ENCODE measurements at places on chromosomes 12 and 14.

- H3K27me3 ChIP-seq, result no peaks in the 10 kb centered on the region
- H3K4me1 ChIP-seq, result no peaks in the 10 kb centered on the region
- no peak for DNase-seq
- H3K27ac ChIP-seq, result no peak overlapping the region
Observed at GRCh38 chr14:76446921-76447320, 71.0 kb downstream of the ESRRB start.

GRCh38 chr14:53894456-53894855 is 62.2 kb downstream of the BMP4 start:
- H3K4me3 ChIP-seq, result no peak overlapping the region
- DNase-seq, result no peak
- no peaks in the 10 kb centered on the region for H3K27me3 ChIP-seq
- no peak overlapping the region for H3K27ac ChIP-seq
- H3K36me3 ChIP-seq, result no peaks in the 10 kb centered on the region

DNA sequence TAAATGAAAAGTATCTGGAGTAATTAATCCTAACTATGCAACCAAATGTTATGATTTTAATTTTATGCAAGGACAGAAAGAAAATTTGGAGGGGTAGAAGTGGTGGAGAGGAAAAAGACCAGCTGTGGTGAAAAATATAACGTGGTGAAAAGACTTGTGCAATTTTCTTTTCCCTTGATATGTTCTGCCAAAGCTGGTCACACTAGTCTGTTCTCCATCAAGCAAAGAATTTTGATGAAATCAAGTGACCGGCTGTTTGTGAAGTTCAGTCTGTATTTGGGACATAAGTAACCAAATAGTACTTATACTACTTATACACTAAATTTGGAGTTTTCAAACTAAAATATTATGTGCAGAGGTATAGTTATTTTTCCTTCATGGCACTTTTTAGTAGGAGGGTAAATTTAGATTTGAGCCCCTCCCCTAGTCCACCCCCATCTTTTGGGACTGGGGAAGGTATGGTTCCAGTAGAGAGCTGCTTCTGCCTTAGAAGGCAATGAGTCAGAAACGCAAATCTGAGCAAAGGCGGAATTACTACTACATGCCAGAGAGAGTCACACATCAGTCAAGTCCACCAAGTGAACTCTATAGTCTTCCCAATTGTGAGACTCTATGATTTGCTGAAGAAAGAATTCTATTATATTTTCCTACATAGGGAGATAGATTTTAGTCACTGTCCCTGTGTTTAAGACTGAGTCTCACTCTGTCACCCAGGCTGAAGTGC is 229.7 kb downstream of the SLC25A21 start:
- peaks cover 24% of the 10 kb centered on the region for H3K27me3 ChIP-seq
- no peak overlapping the region for H3K27ac ChIP-seq
- H3K36me3 ChIP-seq, result no peaks in the 10 kb centered on the region
- no peaks in the 10 kb centered on the region for H3K4me1 ChIP-seq
- no peak overlapping the region for H3K4me3 ChIP-seq
- DNase-seq, result no peak

GRCh38 chr14:101657372-101657771 is 96.1 kb downstream of the DIO3 start:
- DNase-seq, result no peak
- no peak overlapping the region for H3K4me3 ChIP-seq
- H3K27me3 ChIP-seq, result peaks cover 19% of the 10 kb centered on the region
- H3K4me1 ChIP-seq, result no peaks in the 10 kb centered on the region
- no peaks in the 10 kb centered on the region for H3K36me3 ChIP-seq
- H3K27ac ChIP-seq, result no peak overlapping the region

- no peak for DNase-seq
- H3K27me3 ChIP-seq, result peaks cover 41% of the 10 kb centered on the region
- no peak overlapping the region for H3K27ac ChIP-seq
- peaks cover 3% of the 10 kb centered on the region for H3K36me3 ChIP-seq
Observed at GRCh38 chr12:70360218-70360617, 5.9 kb upstream of the KCNMB4 start.

GRCh38 chr12:71641390-71641789 is 22.3 kb downstream of the ZFC3H1 start:
- no peaks in the 10 kb centered on the region for H3K4me1 ChIP-seq
- no peak for DNase-seq
- no peaks in the 10 kb centered on the region for H3K27me3 ChIP-seq
- no peak overlapping the region for H3K27ac ChIP-seq
- no peak overlapping the region for H3K4me3 ChIP-seq

DNA sequence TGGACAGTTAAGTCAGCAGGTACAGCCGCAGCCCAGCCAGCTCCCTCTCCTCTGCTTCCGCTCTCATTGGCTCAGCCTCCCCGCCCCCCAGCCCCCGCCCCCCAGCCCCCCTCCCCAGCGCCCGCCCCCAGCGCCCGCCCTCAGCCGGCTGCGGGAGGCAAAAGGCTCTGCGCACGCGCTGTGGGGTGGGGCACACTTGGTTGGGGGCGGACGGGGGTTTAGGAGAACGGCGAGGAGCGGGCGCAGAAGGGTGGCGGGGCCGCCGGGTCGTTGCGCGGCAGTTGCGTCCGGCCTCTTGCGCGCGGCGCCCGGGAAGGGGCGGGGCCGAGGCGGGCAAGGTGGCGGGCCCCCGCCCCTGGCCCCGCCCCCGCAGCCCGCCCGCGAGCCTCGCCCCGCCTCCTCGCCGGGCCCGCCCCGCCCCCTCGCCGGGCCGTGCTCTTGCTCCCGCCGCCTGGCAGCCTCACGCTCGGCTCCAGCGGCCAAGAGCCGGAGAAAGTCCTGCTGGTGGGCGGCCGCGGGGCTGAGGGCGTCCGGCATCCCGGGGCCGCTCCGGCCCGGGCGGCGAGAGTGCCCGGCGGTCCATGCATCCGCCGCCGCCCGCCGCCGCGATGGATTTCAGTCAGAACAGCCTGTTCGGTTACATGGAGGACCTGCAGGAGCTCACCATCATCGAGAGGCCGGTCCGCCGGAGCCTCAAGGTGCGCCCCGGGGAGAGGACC is at the start of gene PPP4R4:
Gene PPP4R4 (plus strand): TSS at position 438 of the 719 bp plus-strand sequence. CDS start 144 bp downstream, at position 582.
- peak within 1 kb of the TSS; percentile 20 for H3K27ac ChIP-seq
- DNase-seq, result peak; percentile 83
- peaks cover 70% of the 10 kb centered on the region for H3K27me3 ChIP-seq

DNA sequence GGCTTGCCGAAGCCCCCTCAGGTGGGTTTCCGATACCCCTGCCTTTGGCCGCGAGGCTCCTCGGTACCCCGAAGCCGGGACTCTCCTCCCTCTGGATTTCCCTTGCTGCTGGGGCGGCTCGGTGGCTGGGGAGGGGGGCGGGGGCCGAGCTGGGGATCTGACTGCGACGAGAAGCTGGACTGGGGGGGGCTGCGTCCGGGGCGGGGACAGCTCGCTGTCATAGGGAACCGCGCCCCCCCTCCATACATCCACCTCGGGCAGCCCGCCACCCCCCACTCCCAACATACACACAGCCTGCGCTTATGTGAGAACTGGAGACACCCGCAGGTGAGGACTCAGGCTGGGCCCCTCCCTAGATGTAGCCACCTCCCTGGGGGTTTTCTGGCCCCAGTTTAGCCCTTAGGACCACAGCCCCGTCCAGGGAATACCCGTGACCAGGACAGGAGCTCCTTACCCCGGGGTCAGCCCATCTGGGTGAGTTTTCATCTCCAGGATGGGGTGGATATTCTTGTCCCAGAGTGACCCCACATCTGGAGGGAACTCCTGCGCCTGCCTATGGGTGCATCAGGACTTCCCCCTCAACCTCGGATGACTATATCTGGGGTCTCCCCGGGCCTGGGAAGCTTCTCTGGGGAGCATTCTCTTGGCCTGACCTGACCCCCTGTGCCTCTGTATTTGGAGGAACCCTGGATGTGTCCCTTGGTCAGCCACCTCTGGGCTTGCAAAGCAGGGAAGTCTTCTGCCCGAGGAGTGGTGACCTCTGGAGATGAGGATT is 687 bp downstream of the ASIC1 start:
- no peaks in the 10 kb centered on the region for H3K36me3 ChIP-seq
- peaks cover 20% of the 10 kb centered on the region for H3K4me1 ChIP-seq
- peak overlapping the region; percentile 72 for H3K27ac ChIP-seq
- peaks cover 26% of the 10 kb centered on the region for H3K27me3 ChIP-seq
- H3K4me3 ChIP-seq, result peak overlapping the region; percentile 54

DNA sequence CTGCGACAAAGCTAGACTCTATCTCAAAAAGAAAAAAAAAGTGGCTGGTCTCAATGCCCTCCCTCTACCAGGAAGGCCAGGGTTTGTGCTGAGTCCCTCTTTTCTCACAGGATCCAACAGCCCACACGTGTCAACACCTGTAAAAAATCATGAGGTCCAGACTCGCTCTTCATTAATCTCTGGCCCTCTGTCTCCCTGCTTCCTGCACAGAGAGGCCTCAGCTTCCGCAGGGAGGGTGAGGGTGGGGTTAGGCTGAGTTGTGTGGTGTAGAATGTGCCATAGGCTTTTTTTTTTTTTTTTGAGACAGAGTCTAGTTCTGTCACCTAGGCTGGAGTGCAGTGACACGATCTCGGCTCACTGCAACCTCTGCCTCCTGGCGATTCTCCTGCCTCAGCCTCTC is 6.1 kb downstream of the CFAP73 start:
- H3K27ac ChIP-seq, result no peak overlapping the region
- peaks cover 50% of the 10 kb centered on the region for H3K27me3 ChIP-seq
- H3K4me3 ChIP-seq, result no peak overlapping the region
- no peak for DNase-seq
- peaks cover 4% of the 10 kb centered on the region for H3K36me3 ChIP-seq

GRCh38 chr12:13044906-13045299 is 722 bp downstream of the FAM234B start:
- no peak overlapping the region for H3K27ac ChIP-seq
- peaks cover 5% of the 10 kb centered on the region for H3K4me1 ChIP-seq
- no peaks in the 10 kb centered on the region for H3K36me3 ChIP-seq
- H3K4me3 ChIP-seq, result peak overlapping the region; percentile 86
- H3K27me3 ChIP-seq, result peaks cover 66% of the 10 kb centered on the region

GRCh38 chr12:80892597-80893445 is 44.9 kb downstream of the LIN7A start:
- DNase-seq, result no peak
- H3K36me3 ChIP-seq, result no peaks in the 10 kb centered on the region
- H3K27me3 ChIP-seq, result no peaks in the 10 kb centered on the region
- no peaks in the 10 kb centered on the region for H3K4me1 ChIP-seq
- H3K27ac ChIP-seq, result no peak overlapping the region

GRCh38 chr14:89574420-89574819 is 157.4 kb upstream of the FOXN3 start:
- no peak for DNase-seq
- no peaks in the 10 kb centered on the region for H3K27me3 ChIP-seq
- no peaks in the 10 kb centered on the region for H3K36me3 ChIP-seq
- no peak overlapping the region for H3K27ac ChIP-seq
